PC-9 (cell line): ENCODE measurements at places on chromosomes 16 and 17. TPM values are rescaled to one million over a fixed set of nuclear protein-coding genes. Genes with fewer than 3 reads are reported as not detected.

Gene CFAP97D1
- not detected in 2 replicates for total RNA-seq

Gene SMIM5
- 0.31 and 0.40 TPM in 2 replicates for total RNA-seq

Gene MYH11
- 0.11 and 0.43 TPM in 2 replicates for total RNA-seq

Gene TSPAN10
- total RNA-seq = 8.6 and 15.0 TPM in 2 replicates

Gene NXPH3
- not detected in 2 replicates for total RNA-seq

Gene BCO1
- 1.4 and 1.5 TPM in 2 replicates for total RNA-seq

Gene PRSS8
- total RNA-seq = 147 and 154 TPM in 2 replicates

Gene UTS2R
- total RNA-seq = not detected in 2 replicates

Gene TTYH2
- 1.5 and 2.9 TPM in 2 replicates for total RNA-seq

Gene HASPIN
- 25.1 and 26.8 TPM in 2 replicates for total RNA-seq

Gene DNAH9
- total RNA-seq = not detected in 2 replicates

Gene ADORA2B
- total RNA-seq = 32.6 and 42.7 TPM in 2 replicates

Gene LPO
- not detected in 2 replicates for total RNA-seq

Gene CDH3
- total RNA-seq = 70.3 and 81.3 TPM in 2 replicates

Gene SPNS2
- 25.7 and 33.8 TPM in 2 replicates for total RNA-seq

Gene SDR42E2
- total RNA-seq = not detected in 2 replicates

Gene ATP1B2
- 0.63 and 0.73 TPM in 2 replicates for total RNA-seq

Gene HS3ST4
- not detected in 2 replicates for total RNA-seq

Gene SEBOX
- not detected in 2 replicates for total RNA-seq

Gene SLC16A13
- total RNA-seq = 33.4 and 40.6 TPM in 2 replicates

Gene KCNJ12
- total RNA-seq = 1.1 and 2.0 TPM in 2 replicates

Gene CMTM2
- total RNA-seq = 0.65 TPM in 1 of 2 replicates, not detected in the other

Gene AKAP1
- 29.8 and 34.9 TPM in 2 replicates for total RNA-seq

Gene CCL8
- total RNA-seq = not detected in 2 replicates

Gene HOXB8
- total RNA-seq = 0.70 and 1.3 TPM in 2 replicates

Gene HS3ST3A1
- total RNA-seq = not detected in 2 replicates

Gene PTX4
- total RNA-seq = 0.39 TPM in 1 of 2 replicates, not detected in the other

Gene TBC1D3C
- 0.31 TPM in 1 of 2 replicates, not detected in the other for total RNA-seq

Gene CDK5R1
- 1.8 and 2.1 TPM in 2 replicates for total RNA-seq

Gene NPW
- total RNA-seq = 4.0 and 8.1 TPM in 2 replicates

Gene CCL3
- not detected in 2 replicates for total RNA-seq

Gene OTOP3
- total RNA-seq = not detected in 2 replicates

Gene MEIOB
- total RNA-seq = not detected in 2 replicates

Gene TVP23A
- not detected in 2 replicates for total RNA-seq

Gene GPRC5B
- total RNA-seq = 62.0 and 70.2 TPM in 2 replicates

Gene IL17C
- total RNA-seq = not detected in 2 replicates

Gene SGSH
- total RNA-seq = 28.4 and 45.4 TPM in 2 replicates

Gene CDH8
- not detected in 2 replicates for total RNA-seq

Gene HBM
- total RNA-seq = not detected in 2 replicates

Gene LAT
- total RNA-seq = 12.4 and 13.0 TPM in 2 replicates

Gene ITGAX
- 1.1 and 1.2 TPM in 2 replicates for total RNA-seq

Gene PRSS33
- total RNA-seq = 0.23 and 0.33 TPM in 2 replicates

Gene NAE1
- total RNA-seq = 66.8 and 72.7 TPM in 2 replicates

Gene RRAD
- 0.24 TPM in 1 of 2 replicates, not detected in the other for total RNA-seq

Gene CACNG3
- not detected in 2 replicates for total RNA-seq
